GM13977 (cell line): ENCODE measurements at places on chromosomes 5 and 9.
A peak's percentile ranks its signal among the peaks of the same experiment; 100 is the strongest.

- no peak for DNase-seq
These were observed 15.1 kb upstream of the IPPK start for GRCh38 chr9:92685022-92685421.

- no peak for DNase-seq
These were observed 72.8 kb downstream of the NR6A1 start for GRCh38 chr9:124698265-124698664.

DNA sequence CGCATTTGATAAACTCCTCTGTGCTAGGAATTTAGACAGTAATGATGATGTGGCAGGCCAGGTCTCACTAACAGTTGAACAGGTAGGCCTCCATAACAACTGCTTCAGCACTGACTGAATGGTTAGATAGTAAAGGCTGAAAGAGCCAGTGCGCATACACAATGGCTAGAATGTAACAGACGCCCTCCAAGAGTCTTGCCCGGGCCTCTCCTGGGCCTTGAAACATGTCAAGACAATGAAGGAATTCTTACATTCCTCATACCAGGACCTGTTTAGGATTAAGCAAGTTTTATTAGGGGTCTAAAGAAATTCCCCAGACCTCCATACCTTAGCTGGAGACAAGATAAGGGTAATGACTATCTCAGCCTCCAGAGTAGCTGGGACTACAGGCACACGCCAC is 6.7 kb upstream of the BICD2 start:
- DNase-seq, result no peak

GRCh38 chr5:157665467-157666070 is 5.8 kb upstream of the C5orf52 start:
- DNase-seq, result no peak

DNA sequence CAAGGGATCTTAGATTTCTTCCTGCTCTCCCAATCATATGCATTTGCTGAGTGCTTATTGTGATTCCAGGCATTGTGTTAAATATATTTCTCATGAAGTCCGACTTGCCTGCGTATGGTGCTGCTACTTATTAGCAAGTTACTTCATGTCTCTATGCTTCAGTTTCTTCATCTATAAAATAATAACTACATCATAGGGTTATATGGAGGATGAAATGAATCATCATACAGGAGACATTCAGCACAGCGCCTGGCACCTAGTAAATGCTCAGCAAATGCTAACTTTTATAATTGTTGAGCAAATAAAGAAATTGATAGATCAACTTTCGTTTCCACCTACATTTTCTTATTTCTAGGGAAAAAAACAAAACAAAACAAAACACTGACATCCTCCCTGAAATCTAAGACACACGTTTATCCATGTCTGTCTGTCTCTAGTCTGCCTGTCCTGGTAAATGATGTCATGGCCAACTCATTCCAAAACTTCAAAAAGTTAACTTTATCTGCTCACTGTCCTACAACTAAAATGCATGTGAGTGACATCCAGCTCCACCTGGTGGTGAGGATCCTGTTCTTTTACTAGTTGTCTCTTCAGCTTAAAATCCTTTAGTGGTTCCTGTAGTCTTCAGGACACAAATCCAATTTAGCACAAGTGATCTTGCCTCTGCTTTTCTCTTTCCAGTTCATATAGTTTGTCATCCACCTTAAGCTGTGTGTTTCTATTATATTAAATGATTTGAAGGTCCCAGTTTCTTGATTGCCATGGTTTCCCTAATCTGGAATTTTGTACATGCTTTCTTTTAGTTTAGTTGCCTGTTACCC is 27.7 kb downstream of the PPP3R2 start:
- peak; percentile 21 for DNase-seq

DNA sequence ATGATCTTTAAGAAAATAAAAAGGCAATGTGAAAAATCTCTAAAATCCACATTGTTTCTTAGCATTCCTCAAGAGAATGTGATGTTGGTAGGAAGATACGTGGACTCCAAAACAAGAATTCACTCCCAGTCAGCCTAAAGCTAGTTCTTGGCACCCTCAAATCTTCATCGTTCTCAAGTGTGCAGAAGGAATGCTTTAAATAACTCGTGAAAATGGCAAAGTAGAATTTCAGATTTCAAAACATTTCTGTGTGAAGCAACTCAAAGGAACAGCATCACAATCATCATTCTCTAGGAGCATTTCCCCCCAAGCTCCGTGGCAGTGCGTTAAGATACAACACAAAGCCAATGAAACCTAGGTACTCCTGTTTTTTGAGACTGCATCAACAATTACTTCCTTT is 185.1 kb upstream of the DMAC1 start:
- no peak for DNase-seq

- DNase-seq, result no peak
These were observed 1351.3 kb upstream of the NUDT12 start for GRCh38 chr5:104913841-104914281.

DNA sequence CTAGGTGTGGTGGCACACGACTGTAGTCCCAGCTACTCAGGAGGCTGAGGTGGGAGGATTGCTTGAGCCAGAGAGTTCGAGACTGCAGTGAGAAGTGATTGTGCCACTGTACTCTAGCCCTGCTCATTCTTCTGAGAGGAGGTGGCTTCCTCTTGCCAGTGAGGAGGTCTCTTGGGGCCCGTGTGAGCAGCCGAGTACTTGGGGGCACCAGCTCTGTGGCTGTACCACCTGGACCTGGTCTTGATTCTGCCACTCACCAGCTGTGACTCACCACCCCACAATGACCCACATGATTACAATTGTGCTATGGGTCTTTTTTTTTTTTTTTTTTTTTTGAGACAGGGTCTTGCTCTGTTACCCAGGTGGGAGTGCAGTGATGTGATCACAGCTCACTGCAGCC is 18.0 kb upstream of the CRB2 start:
- no peak for DNase-seq

- DNase-seq, result no peak
These were observed 8.5 kb downstream of the GRHPR start for GRCh38 chr9:37430841-37431597.

DNA sequence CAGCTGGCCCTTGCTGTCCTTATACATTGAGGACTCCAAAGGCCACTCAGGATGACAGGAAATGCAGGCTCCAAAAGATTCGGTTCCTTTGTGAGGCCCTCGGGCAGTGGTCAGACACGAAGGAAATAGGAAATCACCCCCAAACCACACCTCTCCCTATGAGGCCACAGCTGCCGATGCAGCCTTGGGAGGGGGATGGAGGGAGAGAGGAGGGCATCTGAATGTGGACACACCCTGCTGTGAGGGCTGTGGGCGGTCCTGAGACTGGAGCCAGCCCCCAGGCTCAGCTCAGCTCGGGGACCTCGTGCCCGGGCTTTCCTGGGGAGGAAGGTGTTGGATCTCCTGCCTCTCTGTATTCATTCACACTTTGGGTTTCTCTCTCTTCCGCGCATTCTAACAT is 2.7 kb upstream of the CLPTM1L start:
- DNase-seq, result no peak

- no peak for DNase-seq
These were observed 2.7 kb downstream of the CSF2 start for GRCh38 chr5:132076202-132076830.

GRCh38 chr5:150323092-150323491 is 20.4 kb upstream of the ARSI start:
- DNase-seq, result no peak

DNA sequence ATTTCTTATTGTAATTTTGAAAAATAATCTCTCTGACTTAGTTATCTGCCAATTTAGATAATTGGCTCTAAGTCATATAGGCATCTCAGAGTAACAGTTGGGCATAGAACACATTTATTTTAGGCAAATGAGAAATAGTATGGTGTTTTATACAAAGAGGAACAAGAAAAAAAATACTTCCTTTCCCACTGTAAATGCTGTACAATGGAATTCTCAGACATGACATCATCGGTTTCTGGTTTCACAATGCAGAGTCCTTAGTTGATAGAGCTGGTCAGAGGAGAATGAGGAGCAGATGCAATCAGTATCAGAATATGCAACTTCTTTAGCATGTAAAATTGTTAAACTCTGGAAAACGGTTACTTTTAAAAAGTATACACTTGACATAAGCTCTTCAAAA is 49.4 kb downstream of the PLK2 start:
- DNase-seq, result no peak

- no peak for DNase-seq
These were observed 624.7 kb upstream of the ACO1 start for GRCh38 chr9:31759703-31760102.

GRCh38 chr5:155001523-155001922 is 12.0 kb upstream of the KIF4B start:
- no peak for DNase-seq

DNA sequence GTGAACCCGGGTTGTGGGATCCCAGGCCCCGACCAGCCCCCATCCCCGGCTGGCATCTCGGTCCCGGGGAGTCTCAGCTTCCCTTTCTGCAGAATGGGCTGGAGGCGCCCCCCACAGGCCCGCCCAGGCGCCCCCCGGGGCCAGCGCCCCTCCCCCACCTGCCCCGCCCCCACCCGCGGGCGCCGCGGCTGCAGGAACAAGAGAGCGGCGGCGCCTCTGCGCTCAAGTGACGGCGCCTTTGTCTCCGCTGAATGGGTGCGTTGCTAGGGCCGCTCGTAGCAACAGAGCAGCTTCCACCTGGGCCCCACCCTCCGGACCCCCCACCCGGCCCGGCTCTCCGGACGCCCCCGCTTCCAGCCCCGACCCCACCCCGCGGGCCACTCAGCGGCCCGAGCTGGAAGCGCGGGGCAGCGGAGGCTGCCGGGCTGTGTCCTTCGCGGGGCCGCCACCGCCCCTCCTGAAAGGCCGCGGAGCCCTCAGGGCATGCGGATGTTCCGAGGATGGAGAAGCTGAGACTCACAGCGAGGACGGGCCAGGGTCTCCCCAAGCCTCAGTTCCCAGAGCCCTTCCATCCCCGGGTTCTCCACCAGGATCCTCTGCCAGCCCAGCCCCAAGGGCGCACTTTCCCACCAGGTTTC is 27.5 kb downstream of the ADGRD2 start:
- no peak for DNase-seq

DNA sequence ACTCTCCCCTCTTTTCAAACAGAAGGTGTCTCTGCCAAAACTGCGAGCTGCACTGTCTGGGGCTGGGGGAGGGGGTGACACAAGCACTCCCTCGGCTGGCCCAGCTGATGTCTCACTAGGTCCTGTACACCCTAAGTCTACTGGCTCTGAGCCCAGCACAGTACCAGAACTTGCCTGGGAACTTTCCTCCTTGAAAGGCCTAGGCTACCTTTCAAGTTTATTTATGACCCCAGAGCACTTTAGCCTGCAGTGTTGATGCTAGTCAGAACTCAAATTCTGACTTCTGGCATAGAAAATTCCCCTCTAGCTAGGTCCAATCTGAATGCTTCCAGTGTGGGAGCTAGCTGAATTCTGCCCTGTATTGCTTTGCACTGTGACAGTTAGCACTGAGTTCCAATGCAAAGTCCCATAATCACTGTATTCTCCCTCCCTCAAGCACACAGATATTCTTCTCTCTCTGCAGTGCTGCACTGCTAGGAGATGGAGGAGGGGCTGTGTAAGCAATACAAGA is 10.5 kb downstream of the LURAP1L start:
- no peak for DNase-seq

- peak; percentile 26 for DNase-seq
These were observed 93.0 kb downstream of the YTHDC2 start for GRCh38 chr5:113606298-113607134.

DNA sequence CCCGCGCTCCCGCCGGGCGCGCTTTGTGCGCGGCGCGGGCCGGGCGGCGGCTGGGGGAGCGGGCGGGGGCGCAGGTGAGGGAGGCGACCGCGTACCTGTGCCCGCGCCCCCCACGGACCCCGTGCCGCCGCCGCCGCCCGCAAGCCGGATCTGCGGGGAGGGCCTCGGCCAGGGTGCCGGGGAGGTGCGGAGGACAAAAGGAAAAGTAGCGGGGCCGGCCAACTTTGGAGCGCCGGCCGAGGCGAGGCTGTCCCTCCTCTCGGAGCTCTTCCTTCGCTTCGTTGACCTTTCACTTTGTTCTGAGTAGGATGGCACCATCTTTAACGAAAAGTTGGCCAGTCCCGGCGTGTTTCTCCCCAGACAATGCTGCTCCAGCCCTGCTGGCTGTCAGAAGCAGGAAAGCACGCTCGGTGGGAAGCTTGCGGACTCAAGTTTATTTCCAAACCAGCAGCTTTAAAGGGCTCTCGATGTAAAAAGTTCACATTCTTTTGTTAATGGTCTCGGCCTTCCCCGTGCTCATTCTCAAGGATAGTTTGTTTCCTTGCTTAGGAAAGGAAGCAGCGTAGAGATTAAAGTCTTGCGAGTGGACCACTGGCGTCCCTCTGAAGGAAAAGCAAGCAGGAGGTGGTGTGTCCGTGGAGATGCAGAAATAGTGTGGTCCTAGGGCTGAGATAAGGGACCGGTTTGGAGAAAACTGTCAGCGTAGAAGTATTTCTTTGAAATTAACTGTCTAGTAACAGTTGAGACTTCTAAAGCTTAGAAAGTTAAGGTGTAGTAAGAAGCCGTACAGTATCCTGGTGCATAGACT is 639 bp downstream of the EHMT1 start:
- DNase-seq, result peak; percentile 78

DNA sequence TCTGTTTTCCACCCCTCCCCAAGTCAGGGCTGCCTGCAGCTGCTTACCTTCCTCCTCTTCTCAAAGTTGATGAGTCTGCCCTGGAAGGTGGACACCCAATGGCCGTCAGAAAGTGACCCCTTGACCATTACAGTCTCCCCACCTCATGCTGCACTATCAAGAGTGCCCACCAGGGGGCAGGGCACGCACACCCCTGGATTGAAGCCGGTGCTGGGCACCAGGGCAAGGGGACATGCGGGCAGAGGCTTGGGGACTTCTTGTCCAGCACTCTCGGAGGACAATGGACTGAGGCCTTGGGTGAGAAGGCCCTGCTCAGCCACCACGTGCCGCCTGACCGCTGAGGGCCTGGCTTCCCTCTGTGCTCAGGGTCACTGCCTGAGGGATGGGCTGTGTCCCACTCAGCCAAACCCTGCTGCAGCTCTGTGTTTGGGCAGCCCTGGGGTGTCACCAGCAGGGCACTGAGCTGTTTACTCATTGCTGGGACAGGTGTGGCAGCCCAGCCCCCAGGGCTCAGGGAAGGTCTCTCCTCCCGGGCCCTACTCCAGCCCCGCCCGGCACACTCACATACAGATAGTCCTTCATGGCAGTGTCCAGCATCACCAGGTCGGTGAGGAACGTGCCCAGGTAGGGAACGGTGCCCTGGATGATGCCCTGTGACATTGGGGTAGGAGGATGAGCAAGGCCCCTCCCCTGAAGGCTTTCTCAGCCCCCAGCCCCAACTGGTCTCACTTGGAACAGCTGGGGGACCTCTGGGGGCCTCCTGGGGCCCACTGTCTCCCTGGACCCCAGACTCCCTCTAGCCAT is 17.7 kb downstream of the RALGDS start:
- peak; percentile 77 for DNase-seq

GRCh38 chr9:94703488-94704140 is 22.9 kb upstream of the AOPEP start:
- no peak for DNase-seq
